Amygdala (tissue), 56 donors: ENCODE measurements at places on chromosomes 2 and 18.

DNA sequence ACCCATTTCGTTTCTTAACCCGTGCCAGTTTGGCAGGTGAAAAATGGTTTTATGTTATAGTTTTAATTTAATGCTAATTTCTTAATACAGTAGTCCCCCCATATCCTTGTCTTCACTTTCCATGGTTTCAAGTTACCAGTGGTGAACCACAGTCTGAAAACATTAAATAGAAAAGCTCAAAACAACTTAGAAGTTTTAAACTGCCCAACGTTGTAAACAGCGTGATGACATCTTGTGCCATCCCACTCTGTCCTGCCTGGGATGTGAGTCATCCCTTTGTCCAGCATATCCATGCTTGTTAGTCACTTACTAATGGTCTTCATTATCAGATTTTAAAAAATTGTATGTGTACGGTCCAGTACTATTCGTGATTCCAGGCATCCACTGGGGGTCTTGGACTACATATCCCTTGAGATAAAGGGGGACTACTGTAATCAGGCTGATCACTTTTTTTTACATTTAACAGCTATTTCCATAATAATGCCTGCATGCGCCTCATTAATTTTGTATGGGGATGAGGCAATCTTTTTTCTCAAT, 31.9 kb downstream of the SLC66A3 start:
- DNase-seq, result no peak

GRCh38 chr2:171513719-171514160, 8.5 kb upstream of the CYBRD1 start:
- DNase-seq, result no peak

GRCh38 chr18:9619545-9619944, 5.2 kb upstream of the PPP4R1 start:
- no peak for DNase-seq

- no peak for DNase-seq
Observed at GRCh38 chr18:22168360-22168921, 948 bp upstream of the GATA6 start.

- DNase-seq, result no peak
Observed at GRCh38 chr2:148447877-148448276, 196.7 kb upstream of the EPC2 start.

GRCh38 chr2:129070663-129071062, 752.0 kb upstream of the HS6ST1 start:
- DNase-seq, result no peak

GRCh38 chr2:11810237-11810977, 64.0 kb downstream of the LPIN1 start:
- no peak for DNase-seq

DNA sequence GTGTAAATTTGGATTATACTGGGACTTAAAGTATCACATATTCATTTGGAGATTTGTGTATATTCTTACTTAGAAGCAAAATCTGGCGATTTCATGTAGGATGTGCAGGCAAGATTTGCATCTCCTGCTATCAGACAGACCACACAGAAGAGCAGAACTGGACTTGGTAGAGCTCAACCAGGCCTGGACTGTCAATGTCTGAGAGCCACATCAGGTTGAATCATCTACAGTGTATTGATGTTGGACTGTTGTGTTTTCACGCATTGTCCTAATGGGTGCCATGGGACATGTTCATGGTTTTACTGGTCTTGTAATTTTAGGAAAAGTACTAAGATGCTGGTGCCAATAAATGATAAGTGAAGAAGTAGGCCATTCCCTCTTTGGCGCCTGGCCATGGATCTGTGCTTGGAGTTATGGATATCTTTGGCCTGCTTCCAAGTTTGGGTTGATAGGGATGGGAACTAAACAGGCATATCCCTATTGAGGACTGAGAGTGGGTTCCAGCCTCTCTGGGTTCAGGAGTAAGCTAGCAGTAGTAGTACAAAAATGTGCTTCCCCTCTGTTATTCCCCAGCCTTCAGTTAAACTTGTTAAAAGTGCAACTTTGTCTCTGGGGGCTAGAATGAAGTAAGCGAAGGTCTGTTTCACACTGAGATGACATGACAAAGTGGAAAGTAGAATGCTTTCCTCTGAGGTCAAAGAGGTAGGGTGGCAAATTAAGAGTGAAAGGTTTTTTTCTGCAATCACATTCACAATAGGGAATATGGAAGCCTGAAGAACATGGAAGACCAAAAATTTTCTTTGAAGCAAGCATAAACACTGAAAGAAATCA, 49.2 kb upstream of the NEMP2 start:
- DNase-seq, result no peak

- DNase-seq, result no peak
Observed at GRCh38 chr2:169080250-169081069, 11.1 kb downstream of the DHRS9 start.

DNA sequence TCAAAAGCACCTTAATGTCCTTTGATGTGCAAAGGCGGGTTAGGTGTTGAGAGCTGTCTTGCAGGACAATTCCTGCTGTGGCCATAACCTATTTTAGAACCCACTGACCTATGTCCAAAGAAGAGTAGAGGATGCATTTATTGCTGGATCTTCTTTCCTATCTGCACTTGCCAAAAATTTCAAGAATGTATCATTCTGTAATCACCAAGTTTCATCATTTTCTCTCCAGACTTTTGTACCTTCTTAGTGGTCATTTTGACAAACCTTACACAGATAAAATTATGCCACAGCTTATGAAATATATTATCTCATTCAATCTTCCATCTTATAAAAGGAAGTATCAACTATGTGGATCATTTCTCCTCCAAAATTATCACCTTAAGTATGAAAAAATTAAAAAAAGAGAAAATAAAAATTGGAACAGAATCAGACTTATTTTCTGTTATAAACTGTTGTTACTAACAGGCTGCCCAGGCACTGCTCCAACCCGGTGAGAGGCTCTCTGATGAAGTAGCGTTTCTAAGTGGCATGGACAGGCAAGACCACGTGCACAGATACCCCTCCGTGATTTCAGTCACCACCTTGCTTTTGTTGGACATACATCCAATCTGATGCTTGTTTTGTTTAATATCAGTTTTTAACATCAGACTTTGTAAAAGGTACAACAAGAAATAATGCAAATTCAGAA, 559.9 kb upstream of the ID2 start:
- no peak for DNase-seq

DNA sequence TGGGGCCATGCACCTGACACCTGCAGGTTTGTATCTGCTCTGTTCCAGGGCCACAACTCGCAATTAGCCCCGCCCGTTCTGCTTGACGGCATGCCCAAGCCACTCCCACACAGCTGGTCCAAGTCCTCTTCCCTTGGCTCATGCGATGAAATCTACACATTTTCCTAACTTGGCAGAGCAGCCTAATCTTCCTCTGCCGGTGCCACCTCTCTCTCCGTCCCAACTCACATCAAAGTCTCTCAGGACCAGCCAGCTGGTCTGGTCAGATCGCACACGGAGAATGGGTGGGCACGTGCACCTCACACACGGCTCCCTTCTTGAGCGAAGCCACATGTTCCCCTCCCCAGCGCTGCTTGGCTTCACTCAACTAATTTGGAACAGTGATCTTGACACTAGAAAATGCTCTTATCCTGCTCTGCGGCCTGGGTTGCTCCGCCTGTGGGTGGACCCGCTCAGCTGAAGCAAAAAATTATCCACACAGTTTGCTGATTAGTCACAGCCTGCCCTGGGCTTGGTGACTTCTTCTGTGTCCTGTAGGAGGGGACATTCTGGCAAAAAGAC, 176.7 kb downstream of the NRP2 start:
- no peak for DNase-seq
